ENCODE measurements at places on chromosomes 7 and 10.

- DNase-seq, result peak; percentile 36
These were observed 53.6 kb upstream of the DYNC1I1 start for GRCh38 chr7:95718577-95719410.

GRCh38 chr7:151139791-151140190 is 27.7 kb downstream of the GBX1 start:
- no peak for DNase-seq

GRCh38 chr10:24419066-24419465 is 210.1 kb downstream of the KIAA1217 start:
- no peak for DNase-seq

- no peak for DNase-seq
These were observed 45.3 kb downstream of the RCC1L start for GRCh38 chr7:75028299-75028698.

DNA sequence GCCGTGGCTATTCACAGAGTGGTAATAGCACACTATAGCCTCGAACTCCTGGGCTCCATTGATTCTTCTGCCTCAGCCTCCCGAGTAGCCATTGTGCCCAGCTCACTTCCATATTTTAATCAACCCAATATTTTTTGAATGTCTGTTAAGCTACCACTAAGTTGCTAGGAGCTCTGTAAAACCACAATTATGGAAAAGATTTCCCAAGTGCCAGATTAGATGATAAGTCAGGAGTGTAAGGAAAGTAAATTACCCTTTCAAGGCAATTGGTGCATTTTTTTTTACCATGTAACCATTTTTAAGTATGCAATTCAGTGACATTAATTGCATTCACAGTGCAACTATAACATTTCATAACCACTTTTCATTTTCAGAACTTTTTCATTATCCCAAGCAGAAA is 87.5 kb upstream of the GATAD1 start:
- no peak for DNase-seq

DNA sequence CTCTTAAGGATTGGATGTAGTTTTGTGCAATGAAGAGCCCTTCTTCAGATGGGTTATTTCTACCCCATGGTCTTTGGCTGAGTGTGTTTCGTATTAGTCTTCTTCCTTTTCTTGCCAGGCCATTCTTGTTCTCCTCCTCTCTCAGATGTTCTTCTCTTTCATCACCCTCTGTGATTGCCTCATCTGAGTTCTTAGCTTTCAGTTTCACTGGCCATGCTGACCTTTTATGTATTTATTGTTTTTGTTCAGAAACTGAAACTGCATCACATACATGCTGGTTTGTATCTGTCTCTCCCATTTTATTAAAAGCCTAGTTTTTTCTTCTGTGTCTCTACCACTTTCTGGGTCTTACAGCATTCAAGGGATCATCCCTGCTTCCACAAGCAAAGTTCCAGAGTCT is 21.7 kb upstream of the PCGF5 start:
- peak; percentile 81 for DNase-seq

DNA sequence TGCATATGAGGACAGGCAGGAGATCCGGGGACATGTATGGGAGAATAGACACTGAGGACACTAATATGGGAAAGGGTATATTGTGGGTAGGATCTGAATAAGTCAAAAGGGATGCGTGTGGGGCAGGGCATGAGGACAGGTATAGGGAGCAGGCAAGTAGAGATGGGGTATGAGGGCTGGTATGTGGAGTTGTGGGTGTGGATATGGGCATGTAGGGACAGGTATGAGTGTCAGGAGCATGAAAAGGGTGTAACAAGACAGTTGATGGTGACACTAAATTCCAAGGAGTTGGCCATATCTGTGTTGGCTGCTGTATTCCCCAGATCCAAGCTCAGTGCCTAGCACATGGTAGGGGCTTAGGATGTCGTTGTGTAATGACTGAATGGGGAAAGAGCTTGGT is 84.4 kb upstream of the PAX2 start:
- no peak for DNase-seq

GRCh38 chr7:48839108-48839507 is 85.2 kb upstream of the CDC14C start:
- DNase-seq, result no peak

DNA sequence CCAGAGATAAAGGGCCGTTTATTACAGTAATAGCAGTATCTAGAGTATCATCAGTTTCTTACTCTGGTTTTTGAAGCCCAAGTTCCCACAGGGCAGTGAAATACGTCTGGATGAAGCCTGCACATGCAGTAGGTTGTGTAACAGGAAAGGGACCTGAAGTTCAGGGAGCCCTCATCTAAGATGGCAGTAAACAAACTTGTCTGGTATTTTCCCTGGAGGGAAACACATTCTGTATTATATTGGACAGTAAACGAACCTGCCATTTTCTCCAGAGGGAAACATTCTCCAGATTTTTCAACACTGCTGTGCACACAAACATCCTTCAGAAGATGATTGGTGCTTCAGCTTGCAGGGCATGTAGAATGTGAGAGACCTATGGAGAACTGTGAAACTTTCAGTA is 189.9 kb downstream of the TFEC start:
- DNase-seq, result no peak

DNA sequence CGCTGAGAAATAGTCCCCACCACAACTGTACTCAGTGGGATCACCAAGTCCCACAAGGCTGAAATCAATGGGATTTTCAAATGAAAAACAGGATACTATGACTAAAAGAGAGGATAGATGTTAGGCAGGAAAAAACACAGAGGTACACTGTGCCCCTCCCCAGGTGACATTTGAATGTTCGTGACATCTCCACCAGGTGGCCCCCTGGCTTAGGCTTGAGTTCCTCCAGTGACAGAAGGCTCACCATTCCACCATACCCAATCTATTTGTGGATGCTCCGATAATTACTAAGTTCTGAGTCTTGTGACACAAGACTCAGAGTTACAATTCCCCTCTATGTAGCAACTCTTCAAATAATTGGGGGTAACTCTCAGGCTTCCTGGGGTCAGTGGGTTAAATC is 77.5 kb upstream of the KCNMA1 start:
- DNase-seq, result no peak

- peak; percentile 72 for DNase-seq
These were observed 64.8 kb upstream of the MEOX2 start for GRCh38 chr7:15751191-15751701.

- DNase-seq, result no peak
These were observed 1.8 kb downstream of the TSC22D4 start for GRCh38 chr7:100476903-100477870.

DNA sequence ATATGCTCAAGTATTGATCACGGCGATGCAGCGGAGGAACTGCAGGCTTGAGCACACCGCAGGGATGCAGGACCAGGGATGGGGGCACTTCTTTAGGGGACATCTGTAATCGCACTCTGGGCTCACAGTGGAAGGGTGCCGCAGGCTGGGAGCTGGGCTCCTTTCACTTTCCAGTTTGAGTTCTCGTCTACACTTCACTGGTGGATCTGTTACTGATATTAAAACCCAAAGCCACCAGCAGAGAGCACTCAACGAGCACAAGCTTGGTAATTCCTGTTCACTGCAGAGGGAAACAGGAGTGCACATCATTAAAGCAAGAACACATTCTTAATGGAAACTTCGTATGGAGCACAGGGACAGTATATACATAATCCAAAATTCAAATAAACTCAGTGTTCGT is 91.3 kb downstream of the PARD3 start:
- DNase-seq, result peak; percentile 78

GRCh38 chr7:40583667-40584444 is 449.1 kb downstream of the SUGCT start:
- DNase-seq, result no peak

- DNase-seq, result no peak
These were observed 531.3 kb upstream of the LRRTM3 start for GRCh38 chr10:66394342-66395063.

DNA sequence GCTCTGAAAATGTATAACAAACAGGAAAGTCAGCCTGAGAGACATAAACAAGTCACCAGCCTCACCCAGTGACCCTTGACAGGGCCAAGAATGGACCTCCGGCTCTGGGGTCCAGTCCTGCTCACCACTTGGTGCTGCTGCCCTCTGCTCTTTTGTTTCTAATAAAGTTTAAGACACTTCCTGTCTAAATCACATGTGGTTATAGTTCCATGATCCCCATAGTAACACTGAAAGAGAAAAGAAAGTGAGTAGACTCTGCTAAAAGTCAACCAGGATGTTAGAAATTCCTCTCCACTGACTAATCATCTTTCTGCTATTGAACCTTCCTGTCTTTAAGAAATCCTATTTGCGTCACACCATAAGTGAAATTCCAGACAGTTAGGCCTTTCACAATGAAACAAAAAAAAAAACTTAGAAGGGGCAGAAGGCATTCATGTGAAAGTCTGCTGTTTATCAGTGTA is 179.2 kb upstream of the BET1 start:
- DNase-seq, result peak; percentile 99

- no peak for DNase-seq
These were observed 46.1 kb upstream of the EN2 start for GRCh38 chr7:155411718-155412415.

DNA sequence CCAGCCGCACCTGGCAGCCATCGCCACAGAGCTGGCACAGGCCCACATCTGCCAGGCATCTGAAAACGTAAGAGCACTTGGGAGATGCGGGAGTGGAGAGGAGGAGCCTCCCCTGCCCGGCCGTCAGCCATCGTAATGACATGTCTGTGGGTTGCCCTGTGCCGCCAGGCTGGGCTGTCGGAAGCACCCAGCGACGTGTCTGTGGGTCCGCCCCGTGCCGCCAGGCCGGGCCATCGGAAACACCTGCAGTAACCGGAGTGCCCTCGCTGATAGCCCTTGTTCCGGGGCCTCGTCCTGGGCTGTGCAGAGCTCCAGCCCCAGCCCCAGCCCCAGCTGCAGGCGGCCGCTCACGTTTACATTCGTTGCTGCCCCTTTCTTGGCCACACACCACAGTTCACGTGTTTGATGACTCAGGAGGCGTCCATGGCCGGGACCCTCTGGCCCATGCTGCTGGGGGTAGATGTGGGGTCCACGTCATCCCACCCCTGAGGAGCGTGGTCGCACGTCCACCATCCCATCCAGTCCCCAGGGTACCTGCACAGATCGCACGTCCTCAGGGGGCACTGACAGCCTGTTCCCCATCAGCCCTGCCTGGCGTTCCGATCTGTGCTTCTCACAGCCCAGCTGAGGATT is 30.0 kb upstream of the PRKAR1B start:
- no peak for DNase-seq

DNA sequence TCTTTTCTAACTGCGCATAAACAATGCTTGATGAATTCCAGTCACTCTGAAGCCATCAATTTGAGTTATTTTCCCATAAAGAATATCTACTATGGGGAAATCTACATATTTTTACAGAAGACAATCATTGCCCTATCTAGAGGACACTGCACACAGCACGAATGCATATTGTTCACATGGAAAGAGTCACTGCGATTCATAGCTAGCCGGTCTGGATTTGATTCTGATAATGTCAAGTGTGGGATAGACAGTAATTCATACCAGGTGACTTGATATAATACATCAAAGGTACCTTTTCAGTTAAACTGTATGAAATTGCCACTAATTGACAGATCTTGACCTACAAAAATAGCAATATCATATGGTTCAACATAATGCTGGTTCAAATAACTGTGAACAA is 255.7 kb downstream of the THSD7A start:
- DNase-seq, result no peak

GRCh38 chr10:86411281-86411841 is 44.8 kb upstream of the GRID1 start:
- DNase-seq, result peak; percentile 73

- no peak for DNase-seq
These were observed 14.9 kb downstream of the ZNF22 start for GRCh38 chr10:45015590-45015989.

DNA sequence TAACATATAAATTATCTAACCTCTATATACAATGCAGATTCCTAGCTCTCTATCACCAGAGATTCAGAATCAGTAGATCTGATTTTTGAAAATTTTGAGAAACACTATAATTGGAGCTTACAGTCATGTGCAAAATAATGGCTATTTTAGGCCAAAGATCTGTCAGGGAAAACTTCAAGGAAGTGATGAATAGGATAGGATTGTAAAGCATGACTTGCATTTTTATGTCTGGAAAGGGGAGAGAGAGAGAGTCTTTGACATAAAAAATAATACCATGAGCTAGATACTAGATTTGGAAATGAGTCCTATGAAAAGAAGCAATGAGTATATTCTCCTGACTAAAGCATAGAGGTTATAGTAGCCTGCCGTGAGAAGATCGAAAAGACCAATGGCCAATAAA is 181.1 kb downstream of the SDHAF3 start:
- no peak for DNase-seq

DNA sequence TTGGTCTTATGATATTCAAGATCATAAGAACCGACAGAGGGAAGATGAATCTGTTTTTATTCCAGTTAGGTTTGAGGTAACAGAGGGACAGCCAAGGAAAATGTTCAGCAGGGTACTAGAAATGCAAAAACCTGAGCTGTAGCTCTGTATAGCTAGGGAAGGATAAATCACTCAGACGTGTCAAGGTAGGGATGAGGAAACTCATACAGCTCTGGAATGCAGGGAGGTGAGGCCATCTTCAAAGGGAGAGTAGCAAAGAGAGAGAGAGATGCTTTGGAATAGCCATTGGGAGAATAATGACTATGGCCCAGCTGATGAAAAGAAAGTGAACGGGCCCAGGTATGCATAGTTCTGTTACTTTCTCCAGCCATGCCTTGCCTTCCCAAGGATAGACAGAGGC is 77.8 kb downstream of the PAX2 start:
- DNase-seq, result no peak

GRCh38 chr10:132827861-132828539 is 42.1 kb upstream of the NKX6-2 start:
- no peak for DNase-seq

DNA sequence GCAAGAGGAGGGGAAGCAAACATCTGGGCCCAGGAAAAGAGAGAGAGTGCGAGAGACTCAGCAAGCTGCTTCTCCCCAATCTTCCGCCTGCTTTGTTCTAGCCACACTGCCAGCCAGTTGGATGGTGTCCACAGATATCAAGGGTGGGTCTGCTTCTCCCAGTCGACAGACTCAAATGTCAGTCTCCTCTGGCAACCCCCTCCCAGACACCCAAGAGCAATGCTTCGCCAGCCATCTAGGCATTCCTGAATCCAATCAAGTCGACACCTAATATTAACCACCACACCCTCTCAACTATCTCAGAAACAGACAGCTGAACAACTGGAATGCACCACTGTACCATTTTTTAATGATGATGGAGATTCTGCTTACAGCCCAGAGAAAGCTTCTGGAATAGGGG is 57.1 kb downstream of the FAM107B start:
- no peak for DNase-seq

DNA sequence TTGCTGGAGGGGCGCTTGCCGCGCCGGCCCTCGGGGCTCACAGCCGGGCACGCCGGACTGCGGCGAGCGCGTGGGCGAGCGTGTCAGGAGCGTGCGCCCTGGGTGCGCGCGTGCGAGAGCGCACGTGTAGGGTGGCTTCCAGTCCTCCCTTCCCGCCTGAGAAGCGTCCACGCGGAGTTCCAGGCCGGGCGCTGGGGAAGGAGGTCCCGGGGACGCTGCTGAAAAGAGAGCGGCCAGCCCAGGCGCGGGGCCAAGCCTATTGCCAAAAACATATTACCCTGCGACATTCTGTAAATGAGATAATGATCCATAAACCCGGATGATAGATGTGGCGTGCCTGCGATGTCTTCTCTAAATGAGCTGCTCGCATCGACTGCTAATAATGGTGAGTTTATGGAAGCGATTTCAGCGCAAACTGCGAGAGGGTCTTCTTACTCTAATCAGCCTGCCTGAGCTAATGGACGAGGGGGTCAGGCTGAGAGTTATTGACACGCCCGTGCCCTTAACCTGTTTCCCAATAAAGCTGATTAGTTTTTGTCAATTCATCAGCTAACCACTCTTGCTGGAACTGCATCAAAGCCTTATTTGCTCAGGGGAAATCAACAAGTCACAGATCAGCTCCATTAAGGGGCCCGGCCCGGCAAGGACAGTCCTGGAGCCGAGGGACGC is 8.0 kb upstream of the MNX1 start:
- no peak for DNase-seq

- peak; percentile 65 for DNase-seq
These were observed 32.0 kb upstream of the PLEKHA1 start for GRCh38 chr10:122342293-122343134.
